ENCODE measurements at places on chromosomes 12 and 14. TPM values are rescaled to one million over a fixed set of nuclear protein-coding genes. Genes with fewer than 3 reads are reported as not detected.
A peak's percentile ranks its signal among the peaks of the same experiment; 100 is the strongest.

- H3K4me3 ChIP-seq, result peak overlapping the region; percentile 69
- peaks cover 12% of the 10 kb centered on the region for H3K36me3 ChIP-seq
- no peaks in the 10 kb centered on the region for H3K27me3 ChIP-seq
Observed at GRCh38 chr12:10213168-10214135, 775 bp downstream of the GABARAPL1 start.

- H3K4me1 ChIP-seq, result no peaks in the 10 kb centered on the region
- H3K36me3 ChIP-seq, result peaks cover 4% of the 10 kb centered on the region
- no peak overlapping the region for H3K4me3 ChIP-seq
- H3K27ac ChIP-seq, result no peak overlapping the region
Observed at GRCh38 chr14:56603648-56604047, 24.1 kb downstream of the TMEM260 start.

GRCh38 chr12:89278169-89278568 lies 74.1 kb downstream of the DUSP6 start:
- no peaks in the 10 kb centered on the region for H3K27me3 ChIP-seq
- H3K27ac ChIP-seq, result no peak overlapping the region
- H3K4me3 ChIP-seq, result no peak overlapping the region

CLEC2B gene
- polyA plus RNA-seq, result 0.45 TPM

DNA sequence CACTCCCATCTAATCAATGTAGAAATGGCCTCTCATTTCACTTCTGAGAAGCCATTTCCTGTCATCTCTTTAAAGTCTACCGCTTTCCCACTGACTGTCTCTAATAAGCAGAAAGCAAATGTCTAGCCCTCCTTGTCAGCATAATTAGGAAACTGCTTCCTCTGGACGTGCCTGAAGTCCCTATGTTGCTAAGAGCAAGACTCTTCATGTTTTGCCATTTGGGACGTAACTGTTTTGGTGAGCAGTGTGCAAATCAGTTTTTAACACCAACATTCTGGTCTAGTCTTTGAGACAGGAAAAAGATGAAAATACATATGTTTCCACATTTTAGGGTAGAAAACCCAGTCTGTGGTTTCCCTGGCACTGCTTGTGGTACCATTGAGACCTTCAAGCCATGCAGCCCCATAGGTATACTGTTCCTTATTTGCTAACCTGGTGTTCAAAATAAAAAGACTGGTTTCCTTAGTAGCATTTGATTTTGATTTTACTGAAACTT lies 22.2 kb downstream of the IFNG start:
- no peak overlapping the region for H3K4me3 ChIP-seq
- no peak for DNase-seq
- H3K4me1 ChIP-seq, result no peaks in the 10 kb centered on the region
- no peaks in the 10 kb centered on the region for H3K36me3 ChIP-seq
- no peaks in the 10 kb centered on the region for H3K27me3 ChIP-seq
- no peak overlapping the region for H3K27ac ChIP-seq

DNA sequence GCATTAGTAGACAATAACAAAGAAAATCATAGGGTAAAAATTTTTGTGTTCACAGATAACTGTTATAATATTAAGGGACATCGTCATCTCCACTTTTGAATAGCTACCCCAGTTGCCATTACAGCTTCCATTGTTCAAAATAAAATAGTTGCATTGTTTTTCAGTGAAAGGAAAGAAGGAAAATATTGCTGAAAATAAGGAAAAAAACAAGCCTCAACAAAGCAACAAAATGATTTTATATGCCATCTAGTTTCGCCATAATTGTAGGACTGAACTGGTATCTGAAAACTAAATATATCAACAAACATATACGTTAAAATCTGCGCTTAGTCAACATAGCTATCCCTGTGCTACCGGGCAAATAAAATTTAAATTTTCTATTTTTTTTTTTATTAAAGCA lies 3.3 kb downstream of the CDK17 start:
- H3K36me3 ChIP-seq, result no peaks in the 10 kb centered on the region
- no peak overlapping the region for H3K27ac ChIP-seq
- no peak for DNase-seq
- no peaks in the 10 kb centered on the region for H3K27me3 ChIP-seq
- H3K4me3 ChIP-seq, result no peak overlapping the region

GRCh38 chr12:38736821-38737220 lies 168.6 kb downstream of the CPNE8 start:
- H3K4me3 ChIP-seq, result no peak overlapping the region
- DNase-seq, result no peak
- no peaks in the 10 kb centered on the region for H3K36me3 ChIP-seq

All from small intestine (tissue), 16 donors.